ENCODE measurements at places on chromosomes 4 and X.

GRCh38 chr4:80732010-80732409 is 298.5 kb upstream of the BMP3 start:
- no peak for DNase-seq

DNA sequence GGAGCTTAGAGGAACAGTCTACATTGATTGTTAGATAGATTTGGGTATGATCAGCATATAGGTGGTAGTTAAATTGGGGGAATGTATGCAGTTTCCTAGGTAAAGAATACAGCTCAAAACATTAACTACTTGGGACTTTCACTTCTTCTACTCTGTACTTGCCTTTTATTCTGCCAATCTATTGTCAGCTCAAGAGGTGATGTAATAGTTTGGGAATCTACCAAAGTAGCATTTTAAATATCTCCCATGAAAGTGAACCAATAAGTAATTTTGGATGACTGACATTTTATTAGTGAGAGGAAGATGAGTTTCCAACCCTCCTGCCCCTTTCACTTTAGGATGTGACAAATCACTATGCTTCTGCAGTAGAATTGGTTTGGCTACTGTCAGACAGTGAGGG is 43.4 kb downstream of the NUDT6 start:
- no peak for DNase-seq

DNA sequence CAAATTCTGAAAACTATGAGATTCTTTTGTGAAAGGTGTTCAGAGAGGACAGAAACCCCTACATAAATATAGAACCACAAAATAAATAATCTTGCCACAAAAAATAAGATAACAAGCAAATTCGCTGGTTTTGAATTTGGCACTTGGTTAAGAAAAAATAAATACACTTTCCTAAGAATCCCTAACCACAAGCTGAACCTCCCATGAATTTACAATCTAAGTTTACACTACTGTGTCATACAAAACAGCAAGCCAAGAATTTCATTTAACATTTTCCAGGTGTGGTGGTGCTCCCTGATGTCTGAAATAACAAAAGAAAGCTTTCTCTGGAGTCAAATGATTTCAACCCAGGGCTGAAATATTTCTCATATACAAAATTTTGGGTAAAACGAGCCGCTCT is 121.0 kb downstream of the KCNIP4 start:
- no peak for DNase-seq

- DNase-seq, result no peak
These were observed 9.7 kb upstream of the SYP start for GRCh38 chrX:49209434-49210251.

DNA sequence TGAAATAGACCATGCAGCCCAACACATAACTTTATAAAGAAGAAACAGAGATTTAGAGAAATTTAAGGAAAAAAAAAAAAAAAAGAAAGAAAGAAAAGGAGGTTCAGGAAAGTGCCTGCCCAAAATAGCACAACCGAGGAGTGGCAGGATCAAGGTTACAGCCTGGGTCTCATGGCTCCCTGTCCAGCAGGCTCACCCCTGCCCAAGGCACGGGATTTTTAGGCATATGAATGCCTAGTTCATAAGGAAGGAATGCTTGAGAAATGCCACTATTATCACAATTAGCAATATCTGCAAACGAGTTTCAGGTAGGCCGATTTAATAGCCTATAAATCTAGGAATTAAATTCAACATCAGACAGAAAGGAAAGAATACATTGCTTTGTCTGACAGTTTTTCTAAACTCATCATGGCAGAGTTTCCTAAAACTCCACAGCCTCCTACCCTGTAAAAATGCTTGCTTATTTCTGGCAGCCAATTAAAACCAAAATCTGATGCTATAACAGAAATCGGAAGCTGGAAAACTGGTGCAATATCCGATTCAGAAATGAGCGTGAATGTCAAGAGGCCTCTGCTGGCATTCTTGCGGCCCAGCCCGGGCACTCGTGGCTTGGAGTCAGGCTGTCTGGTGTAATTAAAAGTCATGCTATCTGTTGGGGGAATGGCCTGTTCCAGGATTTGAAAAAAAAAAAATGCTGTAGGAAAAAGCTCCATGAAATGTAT is 63.5 kb downstream of the GEMIN8 start:
- DNase-seq, result no peak

- no peak for DNase-seq
These were observed 27.8 kb downstream of the ATP11C start for GRCh38 chrX:139905051-139905450.

DNA sequence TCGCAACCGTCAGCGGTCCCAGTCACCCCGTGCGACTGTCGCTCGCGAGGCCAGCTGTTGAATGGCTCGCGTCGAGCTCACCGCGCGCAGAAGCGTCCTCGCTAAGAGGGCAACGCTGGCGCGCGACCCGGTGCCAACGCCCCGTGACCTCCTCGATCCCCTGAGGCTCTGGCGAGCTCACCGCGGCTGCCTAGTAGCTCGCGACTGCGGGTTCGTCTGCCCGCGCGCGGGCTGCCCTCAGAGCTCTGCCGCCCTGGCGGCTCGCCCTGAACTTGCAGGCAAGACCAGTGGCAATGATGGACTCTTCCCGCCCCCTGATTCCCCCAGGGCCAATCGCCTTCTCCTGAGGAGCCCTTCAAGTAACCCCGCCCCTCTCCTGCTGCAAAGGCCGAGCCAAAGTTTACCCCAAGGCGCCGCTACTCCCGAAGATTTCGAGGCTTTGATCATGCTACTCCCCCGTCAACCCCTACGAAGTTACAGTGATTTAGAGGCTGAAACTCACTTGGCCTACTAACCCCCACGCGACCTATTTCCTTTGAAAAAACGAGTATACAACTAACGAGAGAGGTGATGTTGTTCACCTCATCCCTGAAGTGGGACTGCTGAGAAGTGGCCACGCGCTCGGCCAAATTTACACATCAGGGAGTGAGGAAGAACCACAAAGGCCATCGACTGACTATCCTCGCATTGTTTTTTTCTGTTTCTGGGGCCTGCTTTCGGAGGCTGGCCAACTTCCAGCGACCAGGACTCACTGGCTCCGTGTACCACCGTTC is 37.5 kb downstream of the PGRMC1 start:
- DNase-seq, result peak; percentile 64

DNA sequence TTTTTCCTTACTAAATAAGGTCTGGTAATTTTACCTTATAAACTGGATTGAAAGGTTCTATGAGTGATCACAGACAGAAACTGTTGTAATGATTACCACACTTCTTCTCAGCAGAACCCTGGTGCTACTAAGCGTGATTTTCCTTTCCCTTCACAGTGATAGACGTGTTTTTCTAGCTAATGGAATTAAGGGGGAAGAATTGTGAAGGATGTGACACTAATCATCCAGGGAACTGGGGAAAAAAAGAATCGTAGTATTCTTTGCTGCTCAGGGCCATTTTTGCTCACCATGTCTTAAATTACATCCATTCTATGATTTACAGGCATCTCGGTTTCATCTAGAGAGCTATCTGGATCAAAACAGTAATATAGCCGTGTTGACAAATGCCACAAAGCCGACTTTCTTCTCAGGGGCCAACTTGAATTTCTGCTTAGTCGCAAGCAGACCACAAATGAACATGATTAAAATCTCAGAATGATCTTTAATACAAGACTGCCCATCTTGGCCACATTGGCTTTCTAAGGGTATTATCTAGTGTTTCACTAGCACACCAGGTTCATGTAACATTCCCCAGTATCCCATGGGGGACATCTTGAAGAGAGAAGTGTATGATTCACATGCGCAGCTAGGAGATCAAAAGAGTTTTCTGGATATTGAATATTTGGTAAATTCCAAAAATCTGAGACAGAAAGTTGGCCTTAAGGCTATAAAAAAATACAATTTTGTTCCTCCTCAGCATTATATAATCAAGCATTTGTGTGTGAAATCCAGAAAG is 154.0 kb downstream of the UGT8 start:
- no peak for DNase-seq

DNA sequence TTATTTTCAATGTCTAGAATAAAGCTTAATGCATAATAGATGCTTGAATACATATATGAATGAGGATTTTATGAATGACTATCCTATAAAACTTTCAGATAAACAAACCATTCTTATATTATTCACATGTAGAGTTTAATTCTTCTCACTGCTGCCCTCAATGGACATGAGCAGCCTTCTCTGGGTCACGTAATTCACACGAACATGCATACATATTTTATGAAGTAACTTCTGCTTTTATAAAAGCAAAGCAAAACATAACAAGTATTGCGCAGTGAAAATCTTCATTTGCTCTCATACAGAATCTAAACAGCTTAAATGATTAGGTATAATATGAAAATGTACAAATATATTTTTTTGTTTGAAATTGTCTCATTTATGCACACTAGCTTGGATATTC is 116.7 kb downstream of the TMA16 start:
- DNase-seq, result no peak

DNA sequence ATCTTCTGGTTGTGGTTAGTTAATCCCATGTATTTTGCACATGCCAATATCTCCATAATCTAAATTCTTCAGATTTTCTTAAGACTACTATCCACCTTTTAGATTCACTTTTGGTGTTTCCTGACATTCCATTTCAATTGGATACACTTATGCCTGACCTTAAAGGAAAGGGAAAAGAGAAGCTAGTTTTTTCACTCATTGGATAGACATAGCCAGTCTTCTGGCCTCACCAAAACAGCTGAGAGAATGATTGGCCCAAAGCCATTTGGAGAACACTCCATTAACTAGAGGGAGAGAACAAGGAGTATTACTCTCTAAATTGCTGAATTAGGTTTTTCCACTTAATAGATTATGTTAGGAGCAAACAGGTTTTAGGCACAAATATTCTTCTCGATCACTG is 4.0 kb downstream of the PRPS1 start:
- DNase-seq, result no peak

- no peak for DNase-seq
These were observed 28.2 kb upstream of the TCEAL4 start for GRCh38 chrX:103556963-103557612.

- DNase-seq, result no peak
These were observed 37.4 kb downstream of the ACSL4 start for GRCh38 chrX:109695637-109696036.

DNA sequence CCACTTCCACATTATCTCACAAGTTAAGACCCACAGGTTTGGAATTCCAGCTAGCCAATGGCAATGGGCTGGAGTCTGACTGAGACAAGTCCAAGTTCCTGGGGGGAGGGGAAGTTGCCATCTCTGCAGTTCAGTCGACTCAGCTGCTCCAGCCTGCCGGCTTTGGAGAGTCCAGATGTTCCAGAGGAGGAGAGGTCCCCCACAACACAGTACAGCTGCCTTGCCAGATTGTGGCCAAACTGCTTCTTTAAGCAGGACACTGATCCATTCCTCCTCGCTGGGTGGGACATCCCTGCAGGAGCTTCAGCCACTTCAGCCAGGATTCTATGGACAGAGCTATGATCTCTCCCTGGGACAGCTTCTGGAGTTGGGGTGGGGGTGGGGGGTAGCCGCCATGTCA is 199.2 kb downstream of the EDA start:
- no peak for DNase-seq
